Femur (tissue), 1 donor: ENCODE measurements at places on chromosomes 7 and 10.
A peak's percentile ranks its signal among the peaks of the same experiment; 100 is the strongest.

- DNase-seq, result no peak
Observed at GRCh38 chr7:152544971-152545619, 109.3 kb upstream of the KMT2C start.

DNA sequence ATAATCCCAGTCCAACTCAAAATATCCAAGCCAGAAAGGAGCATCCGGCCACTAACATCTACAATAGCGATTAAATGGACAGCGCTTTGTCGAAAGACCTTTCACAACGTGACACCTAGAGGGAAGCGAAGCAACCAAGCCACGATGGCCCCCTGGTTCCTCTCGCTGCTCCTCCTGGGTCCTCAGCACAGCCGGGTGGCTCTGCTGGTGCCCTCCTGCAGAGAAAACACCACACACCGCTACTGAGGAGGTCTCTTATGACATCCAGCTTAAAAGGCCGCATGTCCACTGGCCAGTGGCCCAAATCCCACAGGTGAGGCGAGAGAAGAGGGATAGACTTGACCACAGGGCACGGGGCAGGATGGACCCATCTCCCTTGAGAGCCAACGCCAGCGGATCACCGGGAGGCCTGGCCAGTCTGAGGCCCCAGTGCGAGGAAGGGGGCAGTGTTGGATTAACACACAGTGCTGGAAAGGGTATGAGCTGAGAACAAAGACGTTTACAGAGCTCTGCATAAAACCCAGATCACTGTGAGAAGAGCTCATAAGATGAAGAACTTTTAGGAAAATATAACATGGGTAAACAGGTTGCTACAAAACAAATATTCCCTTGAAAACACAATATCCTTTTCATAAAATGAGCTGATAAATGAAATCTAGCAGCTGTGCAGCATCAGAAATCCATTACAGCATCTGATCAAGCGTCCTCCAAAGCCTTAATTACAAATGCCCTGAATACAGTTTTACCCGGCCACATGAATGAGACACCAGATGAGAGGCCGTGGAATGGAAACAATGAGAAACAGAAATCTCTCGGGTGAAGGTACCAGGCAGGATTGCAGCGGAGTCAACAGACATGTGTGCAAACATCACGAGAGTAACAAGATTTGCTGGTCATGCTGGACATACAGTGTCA lies 236.7 kb downstream of the DIP2C start:
- DNase-seq, result no peak

DNA sequence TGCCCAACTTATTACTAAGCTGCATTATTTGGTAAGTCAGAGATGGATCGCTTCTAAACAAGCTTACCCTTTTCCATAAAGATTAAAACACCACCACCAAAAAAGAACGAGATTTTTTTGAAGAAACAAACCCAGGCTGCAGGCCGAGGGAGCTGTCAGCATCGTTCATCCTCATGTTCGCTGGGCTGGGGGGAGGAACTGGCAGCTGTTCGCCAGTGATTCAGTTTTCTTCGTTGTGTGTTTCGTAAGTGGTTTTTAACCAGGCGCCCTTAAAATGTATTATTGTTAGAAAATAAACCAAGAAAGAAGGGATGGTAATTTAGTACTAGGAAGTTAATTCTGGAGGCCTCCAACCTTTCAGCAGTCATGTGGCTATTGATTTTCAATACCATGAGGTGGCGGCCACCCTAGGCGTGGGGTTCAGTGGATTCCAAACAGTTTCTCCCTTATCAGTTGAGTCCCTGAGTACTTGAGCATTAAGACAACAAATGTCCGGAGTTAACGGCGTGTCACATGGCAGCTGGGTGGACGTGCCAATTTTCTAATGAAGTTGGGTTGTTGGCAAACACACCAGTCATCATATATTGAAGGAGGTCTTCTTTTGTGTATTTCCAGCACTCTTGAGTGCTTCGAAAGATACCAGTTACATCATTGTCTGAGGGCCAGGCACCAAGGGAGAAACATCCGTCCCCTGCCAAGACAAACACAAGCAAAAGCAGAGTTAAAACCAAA lies 173.2 kb downstream of the EBF3 start:
- DNase-seq, result no peak

GRCh38 chr7:85070967-85071628 lies 115.8 kb downstream of the SEMA3D start:
- no peak for DNase-seq

- DNase-seq, result no peak
Observed at GRCh38 chr10:74084955-74085354, 65.7 kb downstream of the AP3M1 start.

- DNase-seq, result no peak
Observed at GRCh38 chr10:110641256-110641655, 2.9 kb upstream of the RBM20 start.

- no peak for DNase-seq
Observed at GRCh38 chr10:105494303-105494702, 853.2 kb downstream of the SORCS3 start.

- DNase-seq, result no peak
Observed at GRCh38 chr7:43077285-43077684, 35.2 kb upstream of the HECW1 start.

DNA sequence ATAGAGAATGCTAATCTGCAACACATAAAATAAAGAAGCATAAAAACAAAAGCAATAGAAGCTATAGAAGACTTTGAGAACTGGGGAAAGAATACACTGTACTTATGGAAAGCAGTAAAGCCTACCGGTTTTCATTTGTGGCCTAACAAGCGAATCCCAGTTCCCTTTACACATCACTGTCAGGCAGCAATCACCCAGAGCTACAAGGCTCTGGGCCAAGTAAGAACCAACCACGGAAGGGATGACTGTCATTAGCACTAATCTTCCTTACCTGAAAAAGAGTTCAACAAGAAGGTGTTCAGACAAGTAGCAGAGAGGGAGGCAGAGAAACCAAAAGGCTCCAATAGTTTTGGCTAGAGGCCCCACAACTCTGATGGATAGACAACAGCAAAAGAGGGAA lies 15.0 kb downstream of the CCDC6 start:
- DNase-seq, result no peak

GRCh38 chr7:131498237-131498885 lies 58.1 kb downstream of the PODXL start:
- DNase-seq, result no peak

DNA sequence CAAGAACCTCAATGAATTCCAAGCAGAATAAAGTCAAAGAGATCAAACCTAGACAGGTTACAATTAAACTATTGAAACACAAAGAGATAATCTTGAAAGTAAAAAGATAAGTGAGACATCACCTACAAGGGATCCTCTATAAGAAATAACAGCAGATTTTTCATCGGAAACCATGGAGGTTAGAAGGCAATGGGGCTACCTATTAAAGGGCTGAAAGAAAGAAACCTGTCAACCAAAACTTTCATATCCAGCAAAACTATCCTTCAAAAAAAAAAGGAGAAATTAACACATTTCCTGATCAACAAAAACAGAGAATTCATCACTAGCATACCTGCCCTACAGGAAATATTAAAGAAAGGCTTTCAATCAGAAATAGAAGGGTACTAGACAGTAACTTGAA lies 244.9 kb downstream of the ARHGAP12 start:
- no peak for DNase-seq

DNA sequence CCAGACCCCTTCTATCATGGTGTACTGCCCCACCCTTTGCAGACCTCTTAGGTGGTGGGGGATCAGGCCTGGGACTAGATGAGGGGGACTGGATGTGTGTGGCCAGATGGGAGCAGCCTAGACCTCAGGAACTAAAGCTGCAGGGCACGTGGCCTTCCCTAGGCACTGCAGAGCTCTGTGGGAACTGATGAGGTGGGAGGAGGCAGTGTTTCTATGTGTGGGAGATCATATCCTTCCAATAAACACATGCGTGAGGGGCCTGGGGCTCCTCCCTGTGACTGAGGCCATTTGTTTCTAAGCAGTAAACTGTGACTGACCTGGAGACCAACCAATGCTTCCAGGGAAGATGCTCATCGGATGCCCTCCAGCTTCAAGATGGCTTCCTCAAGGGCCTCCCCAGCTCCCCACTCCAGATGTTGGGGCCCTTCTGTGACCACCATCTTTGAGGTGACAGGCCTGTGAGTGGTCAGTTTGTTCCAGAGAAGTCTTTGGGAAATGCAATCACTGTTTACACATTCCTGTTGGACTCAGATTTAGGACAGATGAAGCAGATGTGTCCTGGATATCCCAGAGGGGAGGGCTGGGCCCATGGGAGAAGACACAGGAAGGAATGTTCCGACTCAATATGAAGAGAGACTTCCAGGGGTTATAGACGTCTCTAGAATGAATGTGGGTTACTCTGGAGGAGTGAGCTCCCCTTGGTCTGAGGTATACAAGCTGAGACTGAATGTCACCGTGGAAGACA lies 23.6 kb upstream of the ZCCHC24 start:
- DNase-seq, result no peak

DNA sequence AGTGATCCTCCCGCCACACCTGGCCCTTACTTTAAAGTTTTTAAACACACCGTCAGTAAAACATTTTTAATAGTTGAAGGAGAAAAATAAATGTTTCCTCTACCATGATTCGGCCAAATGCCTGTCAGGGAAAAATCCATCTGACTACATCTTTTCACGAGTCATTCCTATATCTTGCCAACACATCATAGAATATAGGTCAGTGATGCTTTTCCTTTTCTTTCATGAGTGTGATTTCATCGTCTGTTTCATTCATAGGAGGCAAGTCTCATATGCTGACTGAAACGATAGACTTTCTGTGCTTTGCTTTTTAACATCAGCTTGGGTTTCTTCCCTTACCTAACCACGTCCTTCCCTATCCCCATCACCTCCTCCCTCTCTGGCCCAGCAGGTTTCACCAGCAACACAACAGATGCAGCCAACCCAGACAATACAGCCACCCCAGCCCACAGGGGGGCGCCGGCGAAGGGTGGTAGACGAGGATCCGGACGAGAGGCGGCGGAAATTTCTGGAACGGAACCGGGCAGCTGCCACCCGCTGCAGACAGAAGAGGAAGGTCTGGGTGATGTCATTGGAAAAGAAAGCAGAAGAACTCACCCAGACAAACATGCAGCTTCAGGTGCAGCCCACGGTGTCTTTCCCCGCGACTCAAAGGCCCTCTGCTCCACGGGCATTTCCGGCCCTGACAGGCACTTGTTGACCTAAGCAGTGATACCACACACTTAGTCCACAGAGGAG lies 149.2 kb downstream of the TRIL start:
- DNase-seq, result no peak

- DNase-seq, result no peak
Observed at GRCh38 chr10:662686-663465, 26.6 kb downstream of the DIP2C start.

GRCh38 chr7:30163231-30163894 lies 28.6 kb downstream of the MTURN start:
- no peak for DNase-seq

- no peak for DNase-seq
Observed at GRCh38 chr7:1131471-1132265, 28.3 kb downstream of the ZFAND2A start.

GRCh38 chr10:36336315-36336714 lies 694.2 kb upstream of the FZD8 start:
- no peak for DNase-seq

GRCh38 chr10:73576178-73576889 lies 14.8 kb downstream of the USP54 start:
- no peak for DNase-seq

- DNase-seq, result peak; percentile 69
Observed at GRCh38 chr10:79149662-79150443, 81.1 kb downstream of the ZMIZ1 start.

- peak; percentile 42 for DNase-seq
Observed at GRCh38 chr7:28125431-28126409, 54.9 kb downstream of the JAZF1 start.

DNA sequence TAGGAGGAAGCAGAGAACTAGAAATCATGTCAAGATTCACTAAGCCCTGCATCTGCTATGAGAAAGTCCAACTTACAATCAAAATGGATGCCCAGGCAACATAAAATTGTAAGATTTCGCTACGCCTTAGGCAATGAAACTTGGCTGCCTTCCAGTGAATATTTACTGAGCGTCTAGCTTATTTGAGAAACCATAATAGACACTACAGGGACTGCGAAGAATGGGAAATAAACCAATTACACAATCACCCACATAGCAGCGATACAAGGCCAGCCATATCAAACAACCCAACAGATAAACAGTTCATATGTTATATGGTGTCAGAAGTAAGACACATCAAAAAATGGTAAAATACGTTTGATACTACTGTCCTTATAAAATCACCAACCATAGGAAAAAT lies 545.0 kb upstream of the C7orf33 start:
- DNase-seq, result no peak

GRCh38 chr10:126523071-126523470 lies 134.8 kb upstream of the ADAM12 start:
- no peak for DNase-seq

- no peak for DNase-seq
Observed at GRCh38 chr10:91564508-91564907, 68.4 kb downstream of the PPP1R3C start.

- DNase-seq, result no peak
Observed at GRCh38 chr7:1354661-1355567, 104.4 kb downstream of the MICALL2 start.

DNA sequence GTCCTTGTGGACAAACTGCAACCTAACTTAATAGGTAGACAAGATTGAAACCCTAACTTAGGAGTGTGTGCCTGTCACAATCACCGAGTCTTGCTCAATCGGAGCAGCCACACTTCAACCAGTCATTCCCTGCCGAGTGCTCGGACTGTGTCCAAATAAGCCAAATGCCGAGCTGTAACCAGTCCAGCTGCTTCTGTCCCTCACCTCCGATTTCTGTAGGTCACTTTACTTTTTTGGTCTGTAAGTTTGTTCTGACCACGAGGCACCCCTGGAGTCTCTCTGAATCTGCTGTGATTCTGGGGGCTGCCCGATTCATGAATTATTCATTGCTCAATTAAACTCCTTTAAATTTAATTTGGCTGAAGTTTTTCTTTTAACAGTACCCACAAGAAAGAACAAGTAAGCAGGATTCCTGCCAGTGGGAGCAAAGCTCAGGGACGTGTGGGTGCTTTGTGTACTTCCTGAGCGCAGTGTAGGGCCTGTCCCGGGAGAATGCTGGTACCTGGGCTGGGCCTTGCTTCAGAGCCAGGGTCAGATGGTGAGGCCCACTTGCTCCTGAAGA lies 140.1 kb downstream of the ACTR3B start:
- DNase-seq, result peak; percentile 48

GRCh38 chr7:22569586-22570321 lies 69.8 kb upstream of the STEAP1B start:
- no peak for DNase-seq

- DNase-seq, result no peak
Observed at GRCh38 chr7:158649279-158649678, 55.3 kb downstream of the NCAPG2 start.
